Anterior cingulate cortex (tissue), 58 donors: ENCODE measurements at places on chromosomes 13 and 19.
A peak's percentile ranks its signal among the peaks of the same experiment; 100 is the strongest.

DNA sequence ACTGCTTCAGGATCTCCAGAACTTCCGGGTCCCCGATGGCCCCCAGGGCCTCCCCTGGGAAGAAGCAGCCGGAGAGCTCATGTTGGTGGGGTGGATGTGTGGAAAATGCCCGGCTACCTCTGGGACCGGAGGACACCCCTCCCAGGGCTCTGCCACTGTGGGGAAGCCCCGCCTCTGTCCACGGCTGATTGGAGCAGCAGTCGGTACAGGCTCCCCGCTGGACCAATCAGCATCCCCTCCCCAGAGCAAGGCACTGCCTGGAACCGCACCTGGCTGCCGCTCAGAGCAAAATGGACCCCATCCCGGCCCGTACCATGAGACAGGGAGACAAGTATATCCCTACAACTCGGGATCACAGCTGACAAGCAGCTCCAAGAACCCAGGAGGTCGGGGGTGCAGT, 6.4 kb downstream of the DOHH start:
- peak; percentile 91 for DNase-seq

- DNase-seq: no peak
These were observed 17.5 kb upstream of the N4BP2L1 start for GRCh38 chr13:32445461-32445860.

- no peak for DNase-seq
These were observed 237.4 kb downstream of the NBEA start for GRCh38 chr13:35179494-35179893.

DNA sequence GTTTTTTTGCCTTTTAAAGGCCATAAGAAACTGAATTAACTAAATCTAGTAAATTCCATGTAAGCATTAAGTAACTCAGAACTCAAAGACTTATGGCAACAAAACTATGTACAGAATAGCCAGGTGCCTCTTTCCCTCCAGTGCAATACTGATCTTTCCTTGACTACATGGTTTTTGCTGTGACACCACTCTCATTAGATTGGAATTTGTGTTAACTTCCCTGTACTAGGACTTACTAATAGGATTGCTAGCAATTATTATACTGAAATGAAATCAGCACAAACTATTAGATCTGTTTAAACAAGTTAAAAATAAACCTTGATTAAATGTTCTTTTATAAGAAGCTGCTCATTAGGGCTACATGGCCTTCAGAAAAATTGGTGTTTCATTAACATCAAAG, 96.3 kb downstream of the DACH1 start:
- DNase-seq: no peak

DNA sequence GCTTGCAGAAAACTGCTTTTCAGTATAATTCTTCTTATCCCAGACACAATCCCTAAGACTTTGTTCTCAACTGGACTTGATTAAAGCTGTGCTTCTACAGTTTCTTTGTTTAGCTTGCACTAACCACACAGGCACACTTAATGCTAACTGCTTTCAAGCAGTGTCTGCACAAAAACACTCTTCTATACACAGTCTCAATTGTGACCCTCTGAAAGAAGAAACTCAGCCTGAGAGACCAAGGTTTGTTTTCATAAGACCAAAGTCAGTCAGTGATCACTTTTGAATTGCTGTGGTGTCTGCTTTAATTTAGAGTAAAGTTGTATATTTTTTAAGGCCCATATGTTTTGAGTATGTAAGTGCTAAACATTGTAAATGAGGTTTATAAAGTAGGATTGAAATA, 431.2 kb downstream of the KCTD12 start:
- no peak for DNase-seq

- DNase-seq: no peak
These were observed 405.7 kb downstream of the KCNRG start for GRCh38 chr13:50420718-50421472.

- no peak for DNase-seq
These were observed 34.3 kb downstream of the ZNRF4 start for GRCh38 chr19:5489551-5489950.

- DNase-seq: no peak
These were observed 18.7 kb upstream of the SLAIN1 start for GRCh38 chr13:77678691-77679235.

GRCh38 chr19:49128545-49129237, 9.3 kb downstream of the PPFIA3 start:
- DNase-seq: no peak

DNA sequence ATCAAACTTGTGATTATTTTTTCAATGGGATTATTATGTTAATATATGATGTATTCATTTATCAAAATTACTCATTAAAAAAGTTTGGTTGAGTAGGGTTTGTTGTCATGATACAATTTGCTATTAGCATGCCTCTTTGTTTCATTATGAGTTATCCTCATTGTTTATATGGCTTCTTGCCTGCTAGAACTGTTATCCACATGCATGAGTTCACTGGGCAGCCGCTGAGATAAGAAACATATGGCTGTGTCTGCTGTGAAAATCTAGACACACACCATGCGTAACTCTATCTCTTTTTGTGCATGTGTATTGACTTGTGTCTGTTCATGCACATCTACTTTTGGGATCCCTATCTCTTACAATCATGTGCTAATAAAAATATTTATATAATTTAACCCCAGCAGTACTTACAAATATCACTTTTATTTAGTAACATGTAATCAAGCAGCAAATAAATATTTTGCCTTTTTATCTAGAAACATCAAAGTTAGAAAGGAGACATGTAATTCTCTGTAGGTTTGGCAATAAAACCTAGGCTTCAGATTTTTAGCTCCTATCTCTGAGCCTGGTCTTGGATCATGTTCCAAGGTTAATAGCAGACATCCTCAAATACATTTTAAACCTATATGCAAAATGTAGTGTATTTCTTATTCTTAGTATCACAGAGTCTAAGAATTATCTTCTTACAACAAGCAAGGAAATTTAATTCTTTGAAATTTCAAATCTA, 11.2 kb upstream of the KLF12 start:
- no peak for DNase-seq

DNA sequence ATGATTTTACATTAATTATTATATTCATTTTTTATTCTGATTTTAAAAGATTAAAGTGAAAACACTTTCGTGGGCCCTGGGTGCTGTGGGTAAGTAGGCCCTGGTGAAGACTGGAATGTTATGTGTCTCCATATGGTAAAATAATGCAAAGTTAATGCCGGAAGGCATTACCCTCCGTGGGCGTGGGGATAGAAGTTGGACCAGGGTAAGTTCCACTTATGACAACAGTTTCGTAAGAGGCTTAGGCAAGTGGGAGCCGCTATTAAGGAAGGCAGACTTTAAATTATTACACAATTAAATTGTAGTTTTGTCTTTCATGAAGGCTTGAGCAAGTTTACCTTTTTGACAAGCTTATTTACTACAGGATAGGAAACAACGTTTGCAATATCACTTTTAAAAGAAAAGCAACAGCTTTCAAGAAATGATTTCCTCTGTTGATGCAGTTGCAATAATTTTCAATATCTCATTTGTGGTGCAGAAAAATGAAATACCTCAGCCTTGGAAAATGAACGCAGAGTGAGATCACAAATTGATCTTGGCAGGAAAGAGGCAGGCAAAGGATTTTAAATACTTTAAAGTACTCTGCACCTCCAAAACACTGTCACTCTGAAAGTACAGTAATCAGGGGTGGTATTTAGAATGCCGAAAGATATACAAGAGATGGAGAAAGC, 310.6 kb downstream of the DCT start:
- no peak for DNase-seq

GRCh38 chr13:113539176-113539575, 45.4 kb upstream of the TFDP1 start:
- no peak for DNase-seq

- DNase-seq: no peak
These were observed 2.2 kb downstream of the S1PR2 start for GRCh38 chr19:10228920-10229319.

DNA sequence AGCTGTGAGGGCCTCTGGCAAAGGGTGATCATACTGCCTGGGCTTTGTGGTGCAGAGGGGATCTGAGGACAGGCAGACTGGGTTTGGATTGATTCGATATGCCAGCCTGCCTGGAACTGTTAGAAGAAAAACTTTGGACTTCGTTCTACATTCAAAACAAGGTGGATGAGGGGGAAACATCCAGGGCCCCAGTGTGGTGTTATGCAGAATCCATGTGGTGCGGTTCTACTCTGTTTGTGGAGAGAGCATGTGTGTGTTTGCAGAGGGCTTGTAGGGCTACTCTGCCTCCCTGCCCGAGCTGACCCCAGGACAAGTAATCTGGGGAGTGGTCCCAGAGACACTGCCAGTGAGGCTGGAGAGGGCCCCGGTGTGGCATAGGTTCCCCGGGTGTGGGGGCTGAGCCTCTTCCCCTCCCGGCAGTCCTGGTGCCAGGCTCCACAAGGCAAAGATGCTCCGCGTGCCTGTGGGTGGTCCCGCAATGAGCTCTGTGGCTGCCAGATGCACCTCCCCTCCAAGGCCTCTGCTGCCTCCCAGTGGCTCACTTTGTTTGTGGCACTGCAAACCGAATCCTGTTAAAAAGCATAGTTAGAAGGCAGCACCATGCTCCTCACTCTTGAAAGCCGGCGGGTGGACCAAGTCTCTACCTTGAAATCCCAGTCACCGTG, 22.3 kb upstream of the TFDP1 start:
- peak; percentile 61 for DNase-seq

GRCh38 chr13:42409075-42409474, 137.1 kb downstream of the AKAP11 start:
- no peak for DNase-seq

GRCh38 chr19:32611161-32611560, 30.2 kb downstream of the PDCD5 start:
- DNase-seq: no peak

DNA sequence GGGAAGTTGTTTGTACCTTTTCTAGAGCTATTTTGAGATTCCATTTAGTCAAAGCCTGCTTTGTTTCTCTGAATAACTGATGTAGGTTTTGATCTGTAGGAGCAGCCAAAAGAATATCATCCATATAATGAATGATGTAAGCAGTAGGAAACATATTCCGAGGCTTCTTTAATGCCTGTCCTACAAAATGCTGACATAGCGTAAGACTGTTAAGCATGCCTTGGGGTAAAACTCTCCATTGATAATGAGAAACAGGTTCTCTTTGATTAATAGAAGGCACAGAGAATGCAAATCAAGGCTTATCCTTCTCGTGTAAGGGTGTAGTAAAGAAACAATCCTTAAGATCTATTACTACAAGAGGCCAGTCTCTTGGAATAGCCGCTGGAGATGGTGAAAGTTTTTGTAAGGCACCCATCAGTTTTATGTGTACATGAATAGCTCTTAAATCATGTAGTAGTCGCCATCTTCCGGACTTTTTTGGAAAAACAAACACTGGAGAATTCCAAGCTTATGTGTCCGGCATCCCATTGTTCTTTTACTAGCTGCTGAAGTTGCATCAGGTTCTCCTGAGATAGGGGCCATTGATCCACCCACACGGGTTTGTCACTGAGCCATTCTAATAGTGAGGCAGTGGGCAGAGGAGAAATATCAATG, 13.5 kb downstream of the FPR3 start:
- no peak for DNase-seq

GRCh38 chr13:67227131-67227983, 2.8 kb downstream of the PCDH9 start:
- DNase-seq: no peak

- no peak for DNase-seq
These were observed 67.3 kb downstream of the SLC15A1 start for GRCh38 chr13:98685146-98685545.

DNA sequence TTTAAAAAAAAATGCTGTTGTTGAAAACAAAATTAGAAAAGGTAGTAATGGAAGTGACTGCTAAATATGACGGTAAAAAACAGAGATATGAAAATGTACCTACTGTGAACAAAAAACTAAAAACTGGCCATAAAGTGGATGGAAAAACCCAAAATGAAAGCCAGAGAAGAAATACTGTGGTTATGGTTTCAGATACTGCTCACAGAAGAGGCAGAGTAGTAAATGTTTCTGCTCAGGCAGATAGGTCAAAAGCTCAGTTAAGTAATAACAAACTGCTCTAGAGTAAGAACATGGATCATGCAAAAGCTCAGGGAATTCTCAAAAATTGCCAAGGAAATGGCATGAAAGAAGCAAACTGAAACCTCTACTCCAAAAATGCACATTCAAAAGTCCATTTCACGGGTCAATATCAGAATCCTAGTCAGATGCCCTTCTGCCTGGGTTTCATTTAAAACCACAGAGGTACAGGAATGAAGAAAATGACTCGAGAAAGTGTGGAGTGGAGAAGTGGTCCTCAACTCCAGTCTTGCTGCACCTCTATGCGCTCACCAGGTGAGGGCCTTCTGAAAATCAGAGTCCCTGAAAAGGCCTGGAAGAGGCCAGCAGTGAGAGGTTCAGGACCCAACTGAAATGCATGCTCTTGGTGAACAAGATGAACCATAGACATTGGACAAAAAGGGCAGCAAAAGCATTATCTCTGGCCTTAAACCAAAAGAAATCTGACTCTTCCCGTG, 315.0 kb upstream of the SPRY2 start:
- no peak for DNase-seq

DNA sequence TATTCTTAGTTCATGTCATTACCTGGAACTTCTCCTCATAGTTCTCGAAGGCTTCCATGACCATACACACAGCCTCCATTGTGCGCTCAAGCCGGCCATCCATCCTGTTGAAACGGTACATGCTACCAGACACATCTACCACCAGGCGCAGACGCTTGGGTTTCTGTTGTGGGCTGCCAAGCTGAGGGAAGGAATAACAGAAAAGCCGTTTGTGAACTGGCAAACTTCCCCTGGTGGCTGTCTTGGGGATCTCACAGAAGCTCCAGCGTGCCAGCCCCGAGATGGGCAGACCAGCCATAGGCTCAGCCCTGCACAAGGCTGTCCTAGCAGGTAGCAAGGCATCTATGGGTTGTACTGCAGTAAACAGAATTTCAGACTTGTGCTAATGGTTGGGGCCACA, 130.1 kb downstream of the RGCC start:
- DNase-seq: no peak

GRCh38 chr13:57897225-57897624, 265.7 kb downstream of the PCDH17 start:
- DNase-seq: no peak

- no peak for DNase-seq
These were observed 49.4 kb downstream of the GPR12 start for GRCh38 chr13:26711211-26711610.

DNA sequence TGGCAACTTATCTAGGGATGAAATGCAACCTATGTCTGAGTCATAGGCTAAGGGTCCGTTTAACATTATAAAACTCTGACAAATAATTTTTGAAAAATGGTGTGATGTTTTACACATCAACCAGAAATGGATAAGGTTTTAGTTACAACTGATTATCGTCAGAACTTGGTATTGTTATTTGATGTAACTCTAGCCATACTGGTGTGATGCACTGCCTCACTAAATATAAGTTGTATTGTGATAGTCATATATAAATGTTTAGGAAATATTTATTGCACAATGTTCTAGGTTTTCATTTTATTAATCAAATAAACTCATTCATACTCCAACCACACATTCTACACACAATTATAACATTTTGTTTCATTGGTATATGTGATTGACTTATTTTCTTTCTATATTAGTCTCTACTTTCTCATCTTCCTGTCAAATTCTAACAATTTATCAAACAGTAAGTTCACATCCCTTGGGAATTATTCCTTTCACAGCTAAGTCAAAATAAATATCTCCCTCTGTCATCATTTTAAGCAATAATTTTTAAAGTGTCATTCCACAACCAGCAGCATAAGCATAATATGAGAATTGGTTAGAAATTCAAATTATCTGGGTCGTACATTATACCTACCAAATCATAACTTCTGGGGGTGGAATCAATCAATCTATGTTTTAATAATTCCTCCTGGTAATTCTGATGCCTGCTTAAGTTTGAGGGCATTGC, 873.9 kb downstream of the SLITRK1 start:
- no peak for DNase-seq
